ENCODE measurements at places on chromosomes 6 and 20.

DNA sequence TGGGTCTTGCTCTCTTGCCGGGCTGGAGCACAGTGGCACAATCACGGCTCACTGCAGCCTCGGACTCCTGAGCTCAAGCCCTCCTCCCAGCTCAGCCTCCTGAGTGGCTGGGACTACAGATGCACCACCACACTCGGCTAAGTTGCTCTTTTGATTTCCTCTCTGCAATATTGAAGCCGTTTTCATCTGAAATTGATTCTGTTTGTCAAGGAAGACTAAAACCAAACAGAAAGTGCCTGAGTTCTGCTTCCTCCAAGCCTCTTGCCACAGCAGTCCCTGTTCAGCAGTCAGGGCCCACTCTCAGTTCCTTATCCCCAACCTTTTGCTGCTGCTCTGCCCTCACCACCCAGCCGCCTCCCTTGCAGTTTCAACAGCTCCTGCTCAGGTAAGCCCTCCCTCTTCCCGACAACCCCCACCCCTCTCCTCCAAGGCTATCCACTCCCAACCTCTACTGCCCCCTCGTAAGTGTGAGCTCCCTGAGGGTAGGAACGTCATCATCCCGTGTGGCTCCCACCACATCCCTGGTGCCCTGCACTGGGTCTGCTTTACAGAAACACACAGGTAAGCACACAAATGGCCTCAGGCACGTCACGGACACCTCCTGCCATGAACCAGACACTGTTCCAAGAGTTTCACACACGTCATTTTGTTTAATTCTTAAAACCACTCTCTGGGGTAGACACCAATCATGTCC, 70.7 kb upstream of the TAB2 start:
- no peak for DNase-seq

DNA sequence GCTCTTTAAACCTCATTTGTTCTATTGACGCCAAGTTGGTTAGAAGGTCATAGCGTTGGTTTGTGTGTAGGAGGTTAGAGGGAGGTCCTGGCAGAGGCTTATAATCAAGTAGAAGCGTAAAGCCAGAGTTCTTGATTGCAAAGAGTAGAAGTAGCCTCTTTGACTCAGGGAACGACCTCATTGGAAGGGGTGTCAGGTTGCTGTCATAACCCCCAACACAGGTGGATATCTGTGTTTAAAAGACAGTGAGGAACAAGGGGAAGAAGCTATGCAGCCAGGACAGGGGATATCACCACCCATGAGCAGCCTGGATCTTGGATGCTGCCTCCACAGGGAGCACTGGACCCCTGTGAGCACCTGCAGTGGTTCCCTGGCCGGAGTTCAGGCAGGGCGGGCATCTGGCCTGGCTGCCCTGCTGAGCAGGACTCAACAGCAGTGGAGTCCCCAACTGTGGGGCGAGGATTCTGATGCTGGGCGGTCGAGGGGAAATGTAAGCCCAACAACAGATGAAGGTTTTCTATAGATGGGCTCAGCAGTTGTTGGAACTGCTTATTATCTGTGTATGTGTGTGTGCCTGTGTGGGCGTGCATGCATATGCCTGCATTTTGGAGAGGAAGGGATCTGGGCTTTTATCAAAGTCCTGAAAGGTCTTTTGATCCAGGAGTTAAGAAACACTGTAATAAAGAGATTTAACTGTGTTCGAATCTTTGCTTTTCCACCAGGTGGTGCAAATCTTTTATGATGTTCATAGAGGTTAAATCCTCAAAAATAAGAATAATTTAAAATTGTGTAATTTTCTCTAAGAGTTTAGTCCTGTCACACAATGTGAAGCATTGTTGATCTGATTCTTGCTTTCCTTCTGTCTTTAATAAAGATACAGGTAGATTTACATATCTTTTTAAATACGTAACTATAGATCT, 27.7 kb downstream of the HIVEP1 start:
- no peak for DNase-seq

DNA sequence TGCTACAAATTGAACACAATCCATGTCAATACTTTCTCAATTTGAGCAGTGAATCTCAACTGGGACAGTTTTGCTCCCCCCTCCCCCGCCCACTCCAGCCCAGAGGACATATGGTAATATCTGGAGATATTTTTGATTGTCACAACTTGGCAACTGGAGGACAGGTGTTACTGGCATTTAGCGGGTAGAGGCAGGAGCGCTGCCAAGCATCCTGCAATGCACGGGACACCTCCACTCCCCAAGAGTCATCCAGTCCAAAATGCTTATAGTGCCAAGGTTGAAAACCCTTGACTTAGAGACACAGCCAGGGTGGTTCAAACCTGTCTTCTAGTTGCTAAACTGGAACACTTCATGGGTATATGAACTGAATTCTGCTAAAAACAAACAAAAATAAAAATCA, 26.9 kb upstream of the LRRC1 start:
- no peak for DNase-seq

DNA sequence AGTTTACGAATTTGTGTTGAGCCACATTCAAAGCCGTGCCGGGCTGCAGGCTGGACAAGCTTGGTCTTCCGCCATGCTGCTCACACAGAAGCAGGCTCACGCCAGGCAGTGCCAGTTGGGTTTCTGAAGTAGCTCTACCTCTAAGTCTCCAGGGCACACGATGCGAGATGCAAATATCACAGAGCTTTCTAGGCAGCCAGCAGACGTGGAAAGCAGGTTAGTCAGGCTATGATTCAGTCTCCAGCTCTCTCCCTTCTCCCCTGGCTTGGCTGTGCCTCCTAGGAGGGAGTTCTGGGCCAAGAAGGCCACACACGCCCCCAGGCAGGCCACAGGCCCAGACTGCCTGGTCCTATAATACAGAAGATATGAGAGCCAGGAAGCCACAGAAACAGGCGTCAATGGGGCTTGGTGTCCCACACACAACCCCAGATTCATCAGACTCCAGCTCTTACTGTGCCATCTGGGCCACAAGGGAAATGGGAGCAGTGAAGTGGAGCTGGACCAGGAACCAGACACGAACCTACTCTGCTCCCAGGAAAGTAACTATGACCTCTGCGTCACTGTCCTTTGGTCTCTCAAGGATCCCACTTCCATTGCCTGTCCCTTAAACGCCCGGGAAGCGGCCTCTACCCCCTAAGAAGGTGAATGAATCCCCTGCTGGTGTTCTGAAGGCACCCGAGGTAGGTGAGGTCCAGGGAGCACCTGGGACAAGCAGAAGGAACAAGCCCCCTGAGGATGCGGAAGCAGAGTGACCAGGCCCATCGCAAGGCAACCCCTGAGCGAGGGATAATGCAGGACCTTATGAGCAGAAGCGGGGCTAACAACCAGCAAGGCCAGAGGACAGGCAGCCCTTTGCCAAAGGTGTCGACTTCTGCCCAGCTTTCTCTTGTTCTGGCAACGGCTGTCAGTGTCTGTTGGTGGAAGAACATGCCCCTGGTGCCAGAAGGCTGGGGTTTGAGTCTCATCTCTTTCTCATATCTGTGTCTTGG, 61.2 kb downstream of the GFOD1 start:
- peak; percentile 37 for DNase-seq

DNA sequence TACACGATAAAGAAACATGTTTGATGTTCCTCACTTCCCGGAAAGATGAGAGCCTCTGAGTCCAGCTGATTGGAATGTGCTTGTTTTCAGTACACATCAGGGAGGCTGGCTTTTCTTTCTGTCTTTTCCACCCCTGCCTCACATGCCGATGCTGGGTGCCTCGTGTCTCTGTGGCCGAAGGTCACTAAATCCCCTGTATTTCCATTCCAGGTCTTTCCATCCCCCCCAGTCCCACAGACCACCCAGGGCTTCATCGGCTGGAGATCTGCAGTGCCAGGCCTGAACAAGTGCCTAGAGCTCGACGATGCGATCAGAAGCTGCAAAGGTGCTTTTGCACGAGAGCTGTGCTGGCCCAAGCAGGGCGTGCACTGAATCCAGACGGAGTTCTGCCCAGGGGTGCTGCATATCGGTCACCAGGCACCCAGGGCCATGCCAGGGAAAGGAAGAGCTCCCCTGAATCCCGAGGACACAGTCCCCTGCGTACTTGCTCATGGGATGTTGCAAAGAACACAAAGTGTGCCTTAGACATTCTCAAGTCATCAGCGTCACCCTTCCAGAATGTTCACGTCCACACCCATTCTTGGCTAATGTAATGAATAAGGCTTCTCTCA, 67.9 kb downstream of the ANKRD60 start:
- peak; percentile 74 for DNase-seq

GRCh38 chr6:16592223-16592911, 168.9 kb downstream of the ATXN1 start:
- DNase-seq: no peak

DNA sequence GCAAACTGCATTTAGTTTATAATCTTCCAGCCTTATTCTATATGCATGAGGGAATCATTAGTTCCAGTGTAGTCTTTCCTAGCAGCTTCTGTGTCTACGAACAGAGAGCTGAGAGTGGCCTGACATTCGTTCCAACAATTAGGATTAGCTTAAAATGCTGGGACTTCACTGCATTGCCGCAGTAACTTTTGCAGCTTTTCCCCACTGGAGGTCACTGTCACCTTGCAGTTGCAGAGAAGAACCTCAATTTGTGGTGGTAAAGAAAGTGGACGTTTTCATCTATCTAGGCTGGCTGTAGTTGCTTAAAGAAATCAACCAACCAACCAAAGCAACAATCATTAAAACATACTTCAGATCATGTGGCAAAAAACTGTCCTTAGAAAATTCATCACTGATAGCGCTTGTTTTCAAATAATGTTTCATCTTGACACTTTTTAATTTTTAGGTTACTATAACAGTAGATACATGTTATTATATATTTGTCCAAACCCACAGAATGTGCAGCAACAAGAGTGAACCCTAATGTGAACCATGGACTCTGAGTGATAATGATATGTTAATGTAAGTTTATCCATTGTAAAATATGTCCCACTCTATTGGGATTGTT, 12.2 kb downstream of the MYLK4 start:
- DNase-seq: peak; percentile 65

- DNase-seq: no peak
These were observed 13.8 kb upstream of the IYD start for GRCh38 chr6:150354754-150355571.

DNA sequence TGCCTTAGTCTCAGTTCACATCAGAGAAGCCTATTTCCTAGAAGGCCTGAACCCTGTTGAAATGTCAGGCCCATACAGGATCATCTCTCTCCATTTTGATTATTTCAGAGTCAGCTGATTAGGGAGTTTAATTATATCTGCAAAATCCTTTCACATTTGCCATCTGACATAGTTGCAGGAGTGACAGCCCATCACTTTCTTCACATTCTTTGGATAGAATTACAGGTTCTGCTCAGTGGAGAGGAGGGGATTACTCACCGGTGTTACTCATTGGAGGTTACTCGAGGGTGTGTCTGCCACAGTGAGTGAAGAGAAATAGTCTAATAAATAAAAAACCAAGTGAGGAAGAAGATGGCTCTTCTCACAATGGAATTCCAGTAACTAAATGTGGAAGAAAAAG, 216.8 kb downstream of the TMEM242 start:
- DNase-seq: peak; percentile 65

DNA sequence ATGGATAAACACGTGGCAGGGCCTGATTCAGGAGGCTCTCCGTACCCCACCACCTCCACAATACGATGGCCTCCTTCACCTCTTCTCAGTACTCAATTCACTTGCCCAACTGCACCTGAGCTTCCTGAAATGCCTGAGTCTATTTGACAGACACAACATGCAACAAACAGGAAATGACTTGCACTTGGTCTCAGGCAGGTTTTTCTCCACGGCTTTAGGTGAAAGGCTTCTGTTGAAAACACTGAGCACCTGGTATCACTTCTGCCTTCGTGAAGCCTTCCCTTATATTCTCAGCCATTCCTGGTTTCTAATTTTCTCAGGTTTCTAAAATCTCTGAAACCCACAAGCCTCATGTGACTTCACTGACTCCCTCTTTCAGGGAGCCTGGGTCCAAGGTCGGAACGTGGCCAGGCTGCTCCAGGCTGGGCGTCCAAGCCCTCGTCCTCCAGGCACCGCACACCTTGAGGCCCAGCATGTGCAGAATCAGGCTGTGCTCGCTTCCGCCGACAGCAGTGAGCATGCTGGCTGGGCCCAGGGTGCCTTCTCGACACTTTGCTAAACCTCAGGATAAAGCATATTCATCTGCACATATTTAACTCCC, 34.7 kb downstream of the TAF4 start:
- no peak for DNase-seq

DNA sequence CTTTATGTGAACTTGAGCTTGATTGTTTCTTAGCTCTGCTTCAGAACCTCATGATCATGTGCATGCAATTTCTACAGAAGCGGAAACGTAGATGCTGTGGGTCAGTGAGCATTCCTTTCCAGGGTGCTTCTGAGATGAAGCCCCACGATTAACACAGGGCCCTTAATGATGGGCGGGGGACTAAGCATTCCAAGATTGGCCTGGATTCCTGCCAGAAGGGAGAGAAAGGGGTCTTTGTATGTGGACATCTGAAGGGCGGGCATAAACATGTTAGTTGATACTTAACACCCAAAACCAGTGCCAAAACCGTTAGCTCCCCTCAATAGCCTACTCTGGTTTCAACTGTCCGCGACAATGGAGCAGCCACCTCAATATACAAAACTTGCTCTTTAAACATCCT, 46.9 kb upstream of the POU3F2 start:
- no peak for DNase-seq

DNA sequence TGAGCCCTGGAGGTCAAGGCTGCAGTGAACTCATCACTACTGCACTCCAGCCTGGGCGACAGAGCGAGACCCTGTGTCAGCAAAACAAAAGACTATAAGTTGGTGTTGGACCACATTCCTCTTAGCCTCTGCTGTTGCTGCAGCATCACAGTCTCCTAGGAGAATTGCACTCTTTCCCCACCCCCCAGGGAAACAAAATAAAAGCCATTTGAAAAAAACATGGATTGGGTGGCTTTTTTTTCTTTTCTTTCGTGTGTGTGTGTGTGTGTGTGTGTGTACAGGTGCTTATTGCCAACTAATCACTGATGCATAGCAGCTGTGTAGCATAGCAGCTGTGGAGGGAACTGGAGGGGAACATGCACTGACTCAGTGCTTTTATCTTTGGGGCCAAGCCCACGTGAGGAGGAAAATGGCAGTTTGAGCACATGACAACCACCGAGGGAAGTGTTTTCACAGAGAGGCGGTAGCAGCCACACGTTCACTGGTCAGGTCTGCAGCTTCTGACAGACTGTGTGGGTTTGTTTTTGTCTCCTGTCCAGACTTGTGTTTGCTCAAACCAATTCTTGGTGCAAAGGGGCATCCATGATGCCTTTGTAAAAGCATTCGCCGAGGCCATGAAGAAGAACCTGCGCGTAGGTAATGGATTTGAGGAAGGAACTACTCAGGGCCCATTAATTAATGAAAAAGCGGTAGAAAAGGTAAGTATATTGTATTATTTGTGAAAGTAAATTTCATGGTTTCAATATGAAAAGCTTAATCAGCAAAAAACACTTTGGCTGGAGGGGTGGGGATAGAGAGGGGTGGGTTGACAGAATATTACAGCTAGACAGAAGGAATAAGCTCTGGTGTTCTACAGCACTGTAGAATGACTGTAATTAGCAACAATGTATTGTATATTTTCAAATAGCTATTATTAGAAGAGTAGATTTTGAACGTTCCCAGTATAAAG, 27.7 kb downstream of the ALDH5A1 start:
- no peak for DNase-seq

GRCh38 chr20:380763-381580, 412 bp downstream of the TRIB3 start:
- peak; percentile 74 for DNase-seq

- DNase-seq: no peak
These were observed 1.2 kb upstream of the DSE start for GRCh38 chr6:116369540-116369939.

All from EH (cell line).